Myometrial cell (primary cell): ENCODE measurements at places on chromosomes 2 and 18. TPM values are rescaled to one million over a fixed set of nuclear protein-coding genes. Genes with fewer than 3 reads are reported as not detected.

Gene CPLX4
- not detected in 2 replicates for total RNA-seq

Gene HNRNPLL
- total RNA-seq = 38.6 and 48.0 TPM in 2 replicates

Gene GNAL
- 0.29 TPM in 1 of 2 replicates, not detected in the other for total RNA-seq

Gene SLC9A4
- not detected in 2 replicates for total RNA-seq

Gene C2orf72
- total RNA-seq = not detected in 2 replicates

Gene DLX1
- total RNA-seq = not detected in 2 replicates

Gene SERPINB11
- total RNA-seq = not detected in 2 replicates

Gene PSTPIP2
- total RNA-seq = 9.5 and 9.6 TPM in 2 replicates

Gene CENPA
- 14.5 and 16.1 TPM in 2 replicates for total RNA-seq

Gene FOXI3
- total RNA-seq = not detected in 2 replicates

Gene ITGA6
- total RNA-seq = 43.5 and 54.4 TPM in 2 replicates

Gene FN1
- 2,659 and 3,112 TPM in 2 replicates for total RNA-seq

Gene C2orf74
- 15.4 and 16.4 TPM in 2 replicates for total RNA-seq

Gene KCNG2
- total RNA-seq = 1.2 and 3.0 TPM in 2 replicates

Gene RBM45
- 10.1 and 11.3 TPM in 2 replicates for total RNA-seq

Gene NTSR2
- not detected in 2 replicates for total RNA-seq

Gene CCDC88A
- total RNA-seq = 41.5 and 68.6 TPM in 2 replicates

Gene TEKT4
- not detected in 2 replicates for total RNA-seq

Gene XDH
- 0.29 and 0.71 TPM in 2 replicates for total RNA-seq

Gene CLEC4F
- not detected in 2 replicates for total RNA-seq
